ENCODE measurements at places on chromosomes 2 and 18. TPM values are rescaled to one million over a fixed set of nuclear protein-coding genes. Genes with fewer than 3 reads are reported as not detected.

The RAB27B gene
- total RNA-seq: 0.21 TPM

DNA sequence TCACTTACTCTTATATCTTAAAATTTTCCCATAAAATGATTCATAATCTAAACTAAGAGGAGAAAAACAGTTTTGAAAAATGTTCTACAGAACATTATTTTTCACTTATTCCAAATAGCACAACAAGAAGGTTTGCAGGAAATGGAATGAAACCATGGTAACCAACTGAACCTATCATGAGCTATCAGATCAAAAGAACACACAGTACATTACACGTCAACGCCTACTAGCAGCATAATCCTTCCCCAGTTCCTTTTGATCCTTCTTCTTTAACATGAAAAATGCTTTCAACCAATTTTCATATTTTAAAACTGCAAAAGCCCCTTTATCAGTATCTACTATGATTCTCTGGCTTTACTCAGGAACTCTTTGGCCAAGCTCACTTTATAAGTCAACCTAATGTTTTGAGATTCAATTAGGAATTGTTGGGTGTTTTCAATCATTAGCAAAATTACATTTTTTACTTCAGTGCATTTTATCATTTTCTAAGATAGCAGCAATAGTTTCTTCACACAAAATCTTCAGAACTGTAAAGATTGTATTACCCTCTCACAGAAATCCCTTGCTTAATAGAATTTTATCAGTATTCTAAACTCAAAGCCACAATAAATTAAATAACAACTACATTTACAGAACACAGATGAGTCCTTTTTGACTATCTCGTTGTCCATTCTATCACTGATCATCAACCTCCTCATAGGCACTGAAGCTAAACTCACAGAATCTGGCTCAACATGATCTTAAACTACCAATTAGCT, 102.5 kb downstream of the CHN1 start:
- DNase-seq: no peak

The GNAL gene
- total RNA-seq: 0.53 TPM

The ANKRD62 gene
- not detected for total RNA-seq

- DNase-seq: no peak
These were observed 278.6 kb upstream of the HS6ST1 start for GRCh38 chr2:128597121-128597762.

DNA sequence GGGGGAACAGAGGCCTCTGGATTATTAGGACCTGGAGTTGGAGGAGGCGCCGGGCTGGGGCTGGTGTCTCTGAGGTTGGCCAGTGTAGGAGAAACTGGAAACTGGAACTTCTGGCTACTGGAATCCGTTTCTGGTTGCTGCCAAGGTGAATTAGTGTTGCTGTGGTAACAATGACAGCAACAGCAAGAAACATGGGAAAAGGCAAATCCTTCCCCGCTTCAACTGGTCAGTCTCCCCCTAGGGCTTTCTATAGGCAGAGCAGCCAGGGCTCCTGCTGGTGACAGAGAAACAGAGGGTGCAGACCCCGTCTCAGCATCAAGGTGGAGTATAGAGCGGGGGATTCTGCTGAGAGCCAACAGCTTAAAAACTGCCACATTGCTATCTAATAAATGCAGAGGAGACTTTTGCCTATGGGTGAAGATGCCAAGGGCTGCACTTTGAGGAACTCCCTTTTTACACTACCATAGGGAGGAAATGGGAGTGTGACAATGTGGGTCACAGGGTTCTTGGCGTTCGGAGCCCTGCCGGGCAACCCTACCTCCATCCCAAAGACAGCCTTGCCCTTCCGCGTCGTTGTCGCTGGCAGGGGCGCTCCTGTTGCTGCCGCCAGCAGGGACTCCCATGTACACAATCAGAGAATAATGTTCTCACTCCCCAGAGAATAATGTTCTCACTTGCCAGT, 81.4 kb upstream of the CABLES1 start:
- DNase-seq: no peak

- DNase-seq: no peak
These were observed 38.8 kb downstream of the CTIF start for GRCh38 chr18:48577478-48578190.

DNA sequence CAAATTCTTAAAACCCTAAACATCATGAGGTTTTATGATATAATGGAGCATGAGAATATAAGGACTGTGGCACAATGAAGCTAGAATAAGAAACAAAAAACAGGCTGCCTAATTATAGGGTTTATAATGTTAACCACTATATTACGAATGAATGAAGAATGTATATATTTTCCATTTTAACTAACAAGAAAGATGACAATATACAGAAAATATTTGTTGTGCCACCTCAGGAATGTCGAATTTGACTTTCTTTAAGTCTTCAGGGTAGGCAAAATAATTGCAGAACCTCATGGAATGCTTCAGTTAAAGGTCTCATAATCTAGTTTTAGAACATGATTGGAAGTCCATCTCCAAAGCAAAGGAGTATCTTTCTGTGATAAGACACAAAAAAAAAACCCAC, 282.9 kb upstream of the SLC8A1 start:
- DNase-seq: no peak

DNA sequence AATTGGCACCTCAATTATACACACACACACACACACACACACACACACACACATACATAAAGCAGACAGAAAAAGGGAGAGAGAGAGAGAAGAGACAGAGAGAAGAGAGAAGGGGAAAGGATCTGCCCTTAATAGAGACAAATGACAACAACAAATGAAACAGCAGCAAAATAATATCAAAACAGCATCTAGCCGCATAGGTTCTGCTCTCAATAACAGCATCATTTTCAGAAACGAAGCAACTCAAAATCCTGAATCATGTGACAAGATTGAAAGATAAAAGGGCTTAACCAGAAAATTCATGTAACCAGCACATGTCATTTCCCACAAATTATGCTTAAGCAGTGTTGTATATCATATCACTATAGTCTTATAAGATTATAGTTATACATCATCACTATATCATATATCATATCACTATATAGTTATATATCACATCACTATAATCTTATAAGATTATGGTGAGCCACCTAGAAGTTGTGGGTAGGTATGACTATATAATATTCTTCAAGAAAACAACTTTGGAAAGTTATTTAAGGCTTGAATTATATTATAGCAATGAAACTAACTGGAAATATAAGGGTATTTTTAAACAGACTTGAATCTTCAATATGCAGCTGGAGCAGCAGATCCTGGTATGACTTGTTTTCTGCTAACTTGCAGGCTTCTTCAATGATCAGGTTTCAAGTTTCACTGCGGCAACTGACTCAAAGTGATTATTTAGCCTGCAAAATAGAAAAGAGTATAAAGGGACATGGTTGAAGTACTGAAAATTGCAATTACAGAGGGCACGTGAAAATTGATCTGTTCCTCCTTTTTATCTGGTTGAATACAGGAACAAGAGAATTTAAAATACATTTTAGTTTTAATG, 16.1 kb upstream of the VPS54 start:
- no peak for DNase-seq

- no peak for DNase-seq
These were observed 17.6 kb upstream of the NEDD4L start for GRCh38 chr18:58026395-58026794.

The DSG1 gene
- not detected for total RNA-seq

GRCh38 chr18:2304378-2305175, 266.7 kb downstream of the METTL4 start:
- no peak for DNase-seq

- DNase-seq: no peak
These were observed 5.7 kb upstream of the NMUR1 start for GRCh38 chr2:231535961-231536360.

GRCh38 chr18:58520969-58521368, 107.9 kb downstream of the ALPK2 start:
- DNase-seq: no peak

- DNase-seq: no peak
These were observed 95.5 kb upstream of the CRACDL start for GRCh38 chr2:99031481-99031880.

DNA sequence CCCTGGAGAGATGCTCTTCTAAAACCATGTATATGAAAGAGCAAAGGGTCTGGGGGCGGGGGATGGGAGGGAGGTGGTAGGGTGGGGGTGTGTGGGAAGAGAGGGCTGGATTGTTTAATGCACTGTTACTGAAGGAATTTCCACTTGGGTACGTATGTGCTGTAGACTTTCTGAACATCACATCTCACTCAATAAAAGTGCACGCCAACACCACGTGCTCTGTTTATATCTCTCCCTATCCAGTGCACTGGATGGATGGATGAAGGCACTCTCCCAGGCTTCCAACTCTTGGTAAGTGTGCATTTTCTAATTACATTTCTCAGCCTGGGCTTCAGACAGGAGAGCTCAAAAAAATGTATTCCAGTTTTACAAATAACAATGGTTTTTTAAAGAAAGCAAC, 184.3 kb upstream of the SIX2 start:
- no peak for DNase-seq

DNA sequence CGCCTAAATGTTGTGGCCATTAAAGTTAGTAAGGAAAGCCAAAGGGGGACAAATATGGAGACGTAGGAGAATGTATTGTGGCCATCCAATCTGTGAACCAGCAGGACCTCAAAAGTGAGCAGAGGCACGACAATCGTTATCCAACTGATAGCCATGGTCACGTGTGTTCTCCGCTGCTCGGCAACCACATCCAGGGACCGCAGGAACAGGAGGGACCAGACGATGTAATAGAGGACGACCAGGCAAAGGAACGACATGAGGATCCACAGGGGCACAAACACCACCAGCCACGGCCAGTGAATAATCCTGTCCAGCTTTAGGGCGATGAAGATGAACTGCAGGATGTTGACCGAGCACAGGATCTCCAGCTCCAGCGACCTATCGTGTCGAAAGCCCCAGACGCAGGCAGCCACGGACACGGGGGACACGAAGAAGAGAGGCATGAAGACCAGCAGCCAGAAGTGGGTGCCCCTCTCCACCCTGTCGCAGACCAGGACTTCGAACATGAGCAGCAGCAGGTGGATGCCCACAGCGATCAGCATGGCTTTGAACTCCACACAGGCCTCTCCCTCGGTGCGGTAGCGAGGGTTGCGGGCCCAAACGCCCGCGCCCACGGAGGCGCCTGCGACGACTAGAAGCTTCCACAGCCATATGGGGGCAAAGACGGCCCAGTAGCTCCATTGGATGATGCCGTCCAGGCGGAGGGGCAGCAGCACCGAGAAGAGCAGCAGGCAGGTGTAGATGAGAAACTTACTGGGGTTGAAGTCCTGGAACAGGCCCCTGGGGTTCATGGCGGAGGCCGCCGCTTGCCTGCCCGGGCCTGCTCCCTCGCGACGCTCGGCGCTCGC, 790 bp downstream of the TMEM185B start:
- DNase-seq: no peak

The FBXO36 gene
- total RNA-seq: 1.3 TPM

The SKOR2 gene
- total RNA-seq: not detected

DNA sequence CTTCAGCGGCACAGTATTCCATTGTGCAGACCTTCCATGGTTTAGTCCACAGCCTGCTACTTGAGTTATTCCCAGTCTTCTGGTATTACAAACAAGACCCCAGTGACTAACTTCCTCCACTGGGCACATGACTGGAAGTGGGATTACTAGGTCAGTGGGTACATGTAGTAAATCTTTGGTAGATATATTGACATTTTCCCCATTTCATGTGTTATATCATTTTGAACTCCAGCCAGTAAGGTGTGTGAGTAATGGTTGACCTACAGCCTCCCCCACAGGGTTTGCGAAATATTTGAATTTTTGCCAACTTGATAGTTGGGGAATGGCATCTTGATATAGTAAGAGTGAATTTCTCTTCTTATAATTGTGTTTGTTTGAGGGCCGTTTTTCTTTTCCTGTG, 58.8 kb downstream of the RNF144A start:
- no peak for DNase-seq

DNA sequence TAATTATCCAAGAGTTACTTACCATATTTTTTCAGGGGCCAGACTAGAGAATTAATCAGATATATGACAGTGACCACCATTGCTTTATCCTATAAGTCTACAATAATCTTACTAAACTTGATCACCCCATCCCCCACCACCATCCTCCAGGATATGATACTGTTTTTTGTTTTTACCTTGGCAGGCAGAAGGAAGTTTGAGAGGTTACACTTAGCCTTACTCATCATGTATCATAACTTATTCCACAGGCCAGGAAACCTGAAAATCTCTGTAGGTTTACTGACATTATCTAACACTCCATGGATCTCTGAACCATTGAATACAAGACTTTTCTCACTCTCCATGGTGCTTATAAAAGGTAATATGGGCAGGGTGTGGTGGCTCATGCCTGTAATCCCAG, 602.7 kb downstream of the KCNJ3 start:
- DNase-seq: no peak

DNA sequence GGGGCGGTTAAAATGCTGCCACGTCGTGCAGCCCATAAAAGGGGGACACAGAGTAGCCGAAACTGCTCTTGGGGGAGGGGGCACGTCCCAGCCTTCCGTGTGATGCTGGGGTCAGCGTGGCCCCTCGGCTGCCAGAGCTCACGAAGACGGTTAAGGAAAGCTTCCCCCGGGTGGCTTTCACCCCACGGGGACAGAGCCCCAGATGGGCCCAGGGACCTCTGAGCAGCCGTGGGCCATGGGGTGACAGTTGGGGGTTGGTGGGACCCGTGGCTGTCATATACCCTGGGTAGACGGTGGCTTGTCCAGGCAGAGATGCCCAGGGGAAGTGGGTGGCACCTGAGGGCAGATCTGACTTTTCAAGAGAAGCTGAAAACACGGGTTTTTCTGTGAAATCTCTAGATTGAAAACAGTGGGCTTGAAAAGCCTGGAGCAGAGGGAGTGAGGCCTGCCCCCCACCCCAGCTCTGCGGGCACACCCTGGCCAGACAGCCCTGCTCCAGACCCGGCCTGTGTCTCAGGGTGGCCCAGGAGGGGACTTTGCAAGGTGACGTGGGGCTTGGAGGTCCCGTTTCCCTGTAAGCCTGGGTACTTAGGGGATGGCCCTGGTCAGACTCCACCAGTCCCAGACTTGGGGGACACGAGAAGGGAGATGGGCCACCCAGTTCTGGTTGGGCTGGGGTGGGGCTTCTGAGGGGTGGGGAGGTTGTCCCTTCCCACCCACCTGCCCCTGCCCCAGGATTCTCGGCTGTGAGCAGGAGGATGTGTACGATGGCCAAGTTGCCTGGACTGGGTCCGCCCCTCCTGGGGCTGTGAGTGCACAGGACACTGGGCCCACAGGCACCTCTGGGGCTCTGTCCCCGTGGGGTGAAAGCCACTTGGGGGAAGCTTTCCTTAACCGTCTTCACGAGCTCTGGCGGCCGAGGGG, 652 bp downstream of the NEU4 start:
- no peak for DNase-seq

GRCh38 chr2:206701952-206702605, 16.1 kb downstream of the DYTN start:
- DNase-seq: no peak

The ASB18 gene
- not detected for total RNA-seq

DNA sequence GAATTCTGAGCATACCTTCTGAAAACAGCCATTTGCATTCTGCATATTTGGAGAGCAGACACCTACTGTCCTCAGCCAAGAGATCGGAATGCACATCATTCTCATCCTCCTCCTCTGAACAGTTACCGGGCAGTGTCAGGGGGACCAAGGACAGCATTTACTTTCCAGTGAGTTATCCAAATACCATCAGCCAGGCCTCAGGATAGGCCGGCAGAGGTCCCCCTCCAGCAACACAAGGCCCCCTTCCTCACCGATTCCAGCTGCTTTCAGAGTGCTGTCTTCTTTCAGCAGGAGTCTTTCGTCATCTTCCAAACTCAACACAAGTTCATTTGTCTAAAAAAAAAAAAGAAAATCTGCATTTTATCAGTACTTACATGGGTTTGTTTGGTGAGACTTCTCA, 55.3 kb downstream of the C2orf76 start:
- DNase-seq: no peak

Data from activated naive CD4-positive, alpha-beta T cell treated with anti-CD3 and anti-CD28 coated beads, Interleukin-2, amount 50 U/mL, for 72 hours (primary cell).